Right ventricle myocardium superior (tissue), 1 donor: ENCODE measurements at places on chromosomes 16 and 17.

DNA sequence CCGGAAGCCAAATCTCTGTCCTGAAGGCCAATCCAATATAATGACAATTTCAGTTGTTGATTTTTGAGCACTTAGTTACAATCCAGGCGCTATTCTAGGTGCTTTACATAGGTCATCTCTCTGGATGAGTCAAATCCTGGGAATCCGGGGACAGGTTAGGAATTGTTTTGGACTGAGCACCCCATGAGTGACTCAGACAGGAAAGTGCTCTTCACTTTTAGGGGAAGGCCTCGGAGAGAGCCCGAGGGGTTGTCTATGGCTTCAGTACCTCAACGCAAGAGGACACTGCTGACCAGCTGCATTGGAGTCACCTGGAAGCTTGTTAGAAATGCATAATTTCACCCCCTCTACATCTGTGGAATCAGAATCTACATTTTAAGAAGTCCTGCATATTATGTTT, 108.8 kb downstream of the IRX5 start:
- DNase-seq: no peak

- DNase-seq: no peak
These were observed 13.5 kb downstream of the CUEDC1 start for GRCh38 chr17:57941384-57942370.

DNA sequence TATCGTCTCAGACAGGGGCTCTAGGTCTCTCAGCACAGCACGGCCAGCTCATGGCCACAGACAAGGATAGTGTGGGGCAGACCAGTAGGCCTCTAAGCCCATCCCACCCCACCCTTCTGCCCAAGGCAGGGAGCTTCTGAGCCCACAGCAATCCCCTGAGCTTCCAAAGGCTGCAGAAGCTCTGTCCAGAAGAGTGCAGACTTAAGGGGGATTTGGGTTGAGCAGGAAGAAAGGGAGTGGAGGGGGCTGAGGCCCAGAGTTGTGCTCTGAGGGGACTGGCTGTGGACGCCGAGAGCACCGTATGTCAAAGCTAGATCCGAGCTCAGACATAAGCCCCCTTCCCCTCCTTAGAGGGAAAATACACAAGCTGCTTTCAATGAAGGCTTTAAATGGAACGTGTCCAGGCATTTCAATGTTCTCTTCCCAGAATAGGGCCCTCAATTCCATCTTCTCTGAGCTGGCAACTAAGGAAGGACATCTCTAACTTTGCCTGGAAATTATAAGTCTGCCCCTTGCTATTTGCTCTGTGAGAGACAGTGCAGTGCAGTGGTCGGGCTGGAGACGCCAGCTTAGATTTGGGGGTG, 116.4 kb upstream of the RPL38 start:
- no peak for DNase-seq

- DNase-seq: no peak
These were observed 40.5 kb downstream of the TENT4B start for GRCh38 chr16:50193594-50193993.

DNA sequence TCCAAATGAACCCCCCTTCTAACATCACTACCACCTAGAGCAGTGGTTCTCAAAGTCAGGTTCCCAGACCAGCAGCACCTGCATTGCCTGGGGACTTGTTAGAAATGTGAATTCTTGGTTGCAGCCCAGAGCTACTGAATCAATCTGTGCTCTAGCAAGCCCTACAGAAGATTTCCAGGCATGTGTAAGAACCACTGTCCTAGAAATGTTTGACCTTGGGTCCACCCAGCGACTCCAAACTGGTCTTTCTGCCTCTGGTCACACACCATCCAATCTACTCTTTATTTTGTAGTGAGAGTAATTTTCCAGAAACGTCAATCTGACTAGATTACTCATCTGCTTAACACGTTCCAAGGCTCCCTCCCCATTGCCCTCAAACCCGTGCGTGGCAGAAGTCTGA, 169.9 kb downstream of the HAPSTR1 start:
- no peak for DNase-seq

- DNase-seq: no peak
These were observed 56.7 kb upstream of the NKD1 start for GRCh38 chr16:50491516-50491915.

- DNase-seq: no peak
These were observed 3.0 kb downstream of the MRPL38 start for GRCh38 chr17:75901727-75902126.

DNA sequence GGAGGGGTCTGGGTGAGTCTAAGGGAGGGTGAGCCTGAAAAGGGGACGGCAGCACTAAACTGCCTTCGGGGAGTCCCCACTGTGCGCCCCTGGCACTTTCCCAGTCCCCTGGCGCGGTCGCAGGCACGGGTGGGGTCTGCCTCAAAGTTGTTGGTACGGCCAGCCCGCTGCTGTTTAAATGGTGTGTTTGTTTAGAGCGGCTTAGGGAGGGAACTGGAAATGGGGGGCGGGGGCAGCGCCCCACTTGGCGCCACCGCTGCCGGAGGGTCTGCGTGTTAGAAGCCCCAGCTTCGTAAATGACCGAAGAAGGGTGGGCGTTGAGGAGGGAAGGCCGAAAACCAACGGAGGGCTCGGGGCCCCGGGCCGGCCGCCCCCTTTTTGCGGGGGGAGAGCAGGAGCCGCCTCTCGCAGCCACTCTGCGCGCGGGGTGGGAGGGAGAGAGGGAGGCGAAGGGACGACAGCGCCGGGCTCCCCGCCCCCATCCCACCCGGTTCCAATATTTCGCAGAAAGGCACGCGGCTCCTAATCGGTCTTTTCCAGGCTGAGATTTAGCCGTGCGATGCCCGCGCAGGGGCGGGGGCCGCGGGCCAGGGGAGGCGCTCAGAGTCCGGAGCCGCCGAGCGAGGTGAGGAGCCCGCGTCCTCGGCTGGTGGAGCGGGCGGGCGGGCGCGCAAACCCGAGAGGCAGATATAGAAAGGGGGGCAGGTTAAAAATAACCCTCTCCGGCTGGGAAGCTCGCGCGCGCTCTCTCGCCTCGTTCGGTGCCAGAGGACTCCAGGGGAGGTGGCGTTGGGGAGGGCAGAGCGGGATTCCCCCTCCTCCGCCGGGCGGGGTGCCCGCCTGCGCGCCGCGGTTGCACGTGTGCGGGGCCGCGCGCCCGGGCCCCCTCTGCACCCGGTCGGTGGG, 54.9 kb downstream of the SREBF1 start:
- peak; percentile 86 for DNase-seq

GRCh38 chr17:43615330-43616028, 46.2 kb downstream of the MEOX1 start:
- DNase-seq: no peak

DNA sequence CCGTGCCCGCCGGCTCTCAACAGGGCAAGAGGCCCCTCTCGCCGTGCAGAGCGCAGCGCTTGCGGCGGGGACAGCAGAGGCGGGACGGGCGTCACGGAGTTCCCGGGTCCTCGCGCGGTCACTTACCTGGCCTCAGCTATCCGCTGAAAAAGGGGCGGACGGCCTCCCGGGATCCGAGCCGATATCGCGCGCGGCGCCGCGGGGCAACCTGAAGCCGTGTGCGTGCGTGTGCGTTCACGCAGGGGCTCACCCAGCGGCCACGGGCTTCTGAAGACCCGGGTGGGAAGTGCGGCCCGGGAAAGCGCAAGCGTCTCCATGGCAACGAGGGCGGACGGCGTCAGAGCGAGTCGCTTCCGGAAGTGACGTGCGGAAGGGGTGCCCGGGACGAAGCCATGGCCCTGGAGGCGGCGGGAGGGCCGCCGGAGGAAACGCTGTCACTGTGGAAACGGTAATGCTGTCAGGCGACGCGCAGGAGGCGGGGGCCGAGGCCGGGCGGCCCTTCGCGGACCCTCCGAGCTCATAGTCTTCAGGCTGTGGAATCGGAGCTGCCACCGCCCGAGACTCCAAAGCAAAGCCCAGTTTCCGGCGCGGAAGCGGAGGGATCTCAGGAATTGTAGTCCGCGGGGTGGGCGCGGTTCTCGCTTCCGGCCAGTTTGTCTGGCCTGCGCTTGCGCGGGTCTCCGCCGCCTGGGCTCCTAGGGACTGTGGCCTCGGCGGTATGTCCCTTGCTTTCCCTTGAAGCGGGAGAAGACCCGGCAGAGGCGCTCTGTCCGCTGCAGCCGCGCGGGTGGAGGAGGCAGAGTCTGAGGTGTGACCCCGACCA, at the start of gene ENDOV:
TSS of gene ENDOV (plus strand) at position 365 of the 823 bp plus-strand sequence. CDS start at position 393, 28 bp downstream.
- DNase-seq: peak; percentile 97

DNA sequence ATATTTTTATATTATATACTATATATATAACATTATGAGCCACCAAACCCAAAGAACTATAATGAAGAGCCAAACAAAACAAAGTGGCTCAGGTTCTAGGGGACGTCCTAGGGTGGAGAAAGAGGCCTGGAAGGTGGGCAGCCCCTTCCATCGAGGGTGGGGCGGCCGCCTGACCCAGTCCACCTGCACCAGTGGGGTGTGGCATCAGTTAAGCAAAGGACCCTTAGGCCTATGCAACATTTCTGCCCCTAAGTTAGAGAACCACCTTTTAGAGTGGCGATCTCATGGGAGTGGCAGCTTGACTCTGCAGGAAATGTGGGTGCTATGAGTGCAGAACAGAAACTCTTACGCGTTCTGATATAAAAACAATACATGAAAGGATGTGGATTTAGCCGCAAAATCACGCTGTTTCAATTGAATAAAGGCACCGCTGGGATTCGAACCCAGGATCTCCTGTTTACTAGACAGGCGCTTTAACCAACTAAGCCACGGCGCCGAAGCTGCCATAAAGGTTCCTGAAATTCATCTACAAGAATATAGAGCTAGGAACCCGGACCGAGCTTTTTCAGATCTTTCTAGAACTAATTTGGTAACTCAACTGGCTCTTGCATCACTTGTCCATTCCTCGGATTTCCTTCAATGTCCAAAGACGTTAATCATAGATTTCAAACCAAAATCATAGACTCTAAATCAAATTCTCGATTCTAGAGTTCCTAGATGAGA, 15.6 kb upstream of the AURKB start:
- no peak for DNase-seq

DNA sequence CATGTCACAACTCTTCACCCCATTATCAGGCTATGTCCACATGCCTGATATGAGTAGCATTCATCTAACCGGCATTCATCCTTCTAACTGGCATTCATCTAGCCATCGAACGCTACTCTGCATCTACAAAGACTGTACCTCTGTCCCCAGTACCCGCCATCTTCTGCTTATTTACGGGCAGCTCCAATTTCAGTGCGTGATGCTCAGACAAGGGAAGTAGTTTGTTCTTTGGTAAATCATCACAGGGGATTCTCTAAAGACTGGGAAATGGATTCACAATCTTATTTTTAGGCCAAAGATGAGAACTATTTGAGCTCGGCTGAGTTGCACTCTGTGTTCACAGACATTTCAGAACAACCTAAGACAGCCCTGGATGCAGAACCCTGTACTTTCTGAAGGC, 39.4 kb downstream of the STAT5B start:
- DNase-seq: no peak

DNA sequence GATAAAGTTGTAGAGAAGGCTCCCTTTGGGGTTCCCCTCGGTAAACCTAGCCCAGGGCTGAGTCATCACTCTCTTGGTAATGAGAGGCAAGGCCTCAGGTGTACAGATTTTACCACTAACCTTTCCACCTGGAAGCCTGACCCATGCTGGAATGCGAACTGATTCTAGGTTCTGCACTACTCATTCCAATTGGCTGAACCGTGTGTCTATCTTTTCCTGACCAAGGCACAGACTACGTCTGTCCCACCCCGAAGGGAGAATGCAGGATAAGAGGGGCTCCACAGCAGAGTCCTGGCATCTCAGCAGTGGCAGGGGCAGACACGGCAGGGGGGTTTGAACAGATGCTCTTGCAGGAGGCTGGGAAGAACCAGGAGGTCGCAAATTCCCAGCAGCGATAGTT, 65.4 kb upstream of the B4GALNT2 start:
- DNase-seq: no peak

GRCh38 chr17:64042700-64043485, 22.5 kb upstream of the ICAM2 start:
- no peak for DNase-seq

DNA sequence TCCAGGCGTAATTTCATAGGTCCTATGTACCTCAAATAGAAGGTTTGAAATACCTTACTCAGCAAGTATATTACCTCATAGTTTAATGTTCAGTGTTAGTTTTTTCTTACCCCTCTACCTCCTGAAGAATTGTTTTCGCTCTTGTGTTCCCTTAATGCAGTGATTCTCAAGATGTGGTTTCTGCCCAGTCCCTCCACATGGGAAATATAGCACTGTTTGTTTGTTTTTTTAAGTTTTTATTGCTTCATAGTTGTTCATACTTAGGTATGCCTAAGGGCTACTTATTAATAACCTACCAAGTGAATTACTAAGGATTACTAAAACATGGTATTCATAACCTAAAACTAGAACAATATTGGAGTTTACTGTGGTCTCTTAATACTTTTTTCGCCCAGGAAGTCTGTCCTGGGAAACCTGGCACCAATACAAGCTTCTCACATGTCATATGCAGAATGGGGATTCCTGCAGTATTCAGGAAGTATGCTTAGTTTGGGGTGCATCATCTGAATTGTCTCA, 5.0 kb downstream of the RSPRY1 start:
- DNase-seq: no peak

GRCh38 chr16:49531931-49532840, 158.6 kb downstream of the C16orf78 start:
- no peak for DNase-seq

DNA sequence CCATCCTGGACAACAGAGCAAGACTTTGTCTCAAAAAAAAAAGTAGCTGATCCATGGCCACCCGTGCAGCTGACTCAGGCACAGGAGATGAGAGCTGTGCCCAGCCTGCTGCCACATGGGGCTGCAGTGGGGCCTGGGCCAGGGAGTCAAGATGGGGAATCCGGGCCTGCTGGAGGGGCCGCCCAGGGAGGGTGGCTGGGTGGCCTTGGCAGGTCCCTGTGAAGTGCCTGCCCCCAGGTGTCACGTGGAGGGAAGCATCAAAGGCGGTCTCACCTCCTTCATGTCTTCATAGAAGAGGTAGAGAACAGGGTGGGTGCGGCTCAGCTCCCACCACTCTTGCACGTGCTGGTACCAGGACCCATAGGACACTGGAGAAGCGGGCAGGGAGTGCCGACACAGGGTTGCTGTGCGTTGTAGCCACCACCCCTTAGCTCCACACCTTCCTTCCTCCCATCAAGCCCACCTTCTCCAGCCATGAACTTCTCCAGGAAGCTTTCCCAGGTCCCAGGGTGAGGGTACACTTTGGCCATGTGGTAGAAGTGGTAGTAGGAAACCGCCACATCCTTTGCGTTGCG, 3.8 kb downstream of the SULT1A2 start:
- no peak for DNase-seq

DNA sequence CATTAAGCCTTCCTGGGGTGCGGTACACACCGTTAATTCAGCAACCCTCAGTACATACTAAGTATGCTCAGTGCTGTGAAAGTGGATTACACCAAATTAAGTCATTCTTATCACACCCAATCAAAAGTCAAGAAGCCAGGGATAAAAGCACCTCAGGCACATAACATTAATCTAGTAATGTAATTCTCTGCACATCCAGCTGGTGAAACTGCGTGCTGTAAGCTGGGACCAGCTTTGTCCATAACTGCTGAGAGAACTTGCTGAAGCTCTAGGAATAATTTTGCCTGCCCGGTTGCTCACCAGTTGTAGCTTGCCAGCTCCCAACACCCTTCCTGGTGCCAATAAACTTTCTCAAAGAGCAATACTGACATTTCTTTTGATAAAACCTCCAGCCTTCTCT, 44.9 kb downstream of the SLC47A1 start:
- no peak for DNase-seq

- DNase-seq: no peak
These were observed 10.8 kb upstream of the CBLN1 start for GRCh38 chr16:49292413-49292812.

- no peak for DNase-seq
These were observed 308.9 kb upstream of the DYNLRB2 start for GRCh38 chr16:80231888-80232287.
